ENCODE measurements at places on chromosomes 7 and 10.

DNA sequence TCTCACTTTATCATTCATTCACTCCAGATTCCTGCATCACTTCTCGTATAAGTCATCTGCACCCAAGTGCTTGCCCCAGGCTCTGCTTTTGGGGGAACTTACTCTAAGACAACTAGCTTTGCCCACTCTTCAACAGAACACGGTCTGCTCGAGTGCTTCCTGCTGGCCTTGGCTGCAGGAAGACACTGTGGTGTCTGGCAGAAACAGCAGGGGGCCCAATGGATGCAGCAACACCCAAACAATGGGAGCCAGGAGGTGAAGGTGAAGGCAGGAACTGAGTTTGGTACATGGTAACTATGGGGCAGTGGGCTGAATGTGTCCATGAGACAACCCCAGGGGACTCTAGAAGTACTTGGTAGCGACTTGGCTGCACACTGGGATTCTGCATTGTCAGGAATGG is 344.0 kb downstream of the REEP3 start:
- no peak for DNase-seq

DNA sequence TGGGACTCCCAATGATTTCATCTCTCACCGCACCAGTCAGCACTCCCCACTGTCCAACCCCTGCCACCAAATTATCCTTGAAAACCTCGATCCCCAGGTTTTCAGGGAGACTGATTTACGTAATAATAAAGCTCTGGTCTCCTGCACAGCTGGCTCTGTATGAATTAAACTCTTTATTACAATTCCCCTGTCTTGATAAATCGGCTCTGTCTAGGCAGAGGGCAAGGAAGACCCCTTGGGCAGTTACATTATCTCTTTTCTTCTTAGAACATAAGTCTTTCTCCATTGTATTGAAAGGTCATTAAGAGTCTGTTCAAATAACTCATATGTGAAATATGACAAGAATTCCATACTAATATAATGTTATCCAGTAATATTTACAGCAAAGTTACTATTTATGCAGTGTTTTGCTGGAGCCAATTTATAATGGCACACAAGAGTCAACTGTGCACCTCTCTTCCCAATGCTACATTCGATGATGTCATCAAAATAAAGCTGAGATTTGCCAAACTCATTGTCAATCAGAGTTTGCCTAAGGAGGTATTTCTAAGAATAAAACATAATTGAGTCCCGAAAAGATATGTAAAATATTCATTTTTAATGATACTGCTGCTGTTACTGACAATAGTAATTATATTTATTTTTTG is 1297.2 kb upstream of the LRRTM3 start:
- no peak for DNase-seq

DNA sequence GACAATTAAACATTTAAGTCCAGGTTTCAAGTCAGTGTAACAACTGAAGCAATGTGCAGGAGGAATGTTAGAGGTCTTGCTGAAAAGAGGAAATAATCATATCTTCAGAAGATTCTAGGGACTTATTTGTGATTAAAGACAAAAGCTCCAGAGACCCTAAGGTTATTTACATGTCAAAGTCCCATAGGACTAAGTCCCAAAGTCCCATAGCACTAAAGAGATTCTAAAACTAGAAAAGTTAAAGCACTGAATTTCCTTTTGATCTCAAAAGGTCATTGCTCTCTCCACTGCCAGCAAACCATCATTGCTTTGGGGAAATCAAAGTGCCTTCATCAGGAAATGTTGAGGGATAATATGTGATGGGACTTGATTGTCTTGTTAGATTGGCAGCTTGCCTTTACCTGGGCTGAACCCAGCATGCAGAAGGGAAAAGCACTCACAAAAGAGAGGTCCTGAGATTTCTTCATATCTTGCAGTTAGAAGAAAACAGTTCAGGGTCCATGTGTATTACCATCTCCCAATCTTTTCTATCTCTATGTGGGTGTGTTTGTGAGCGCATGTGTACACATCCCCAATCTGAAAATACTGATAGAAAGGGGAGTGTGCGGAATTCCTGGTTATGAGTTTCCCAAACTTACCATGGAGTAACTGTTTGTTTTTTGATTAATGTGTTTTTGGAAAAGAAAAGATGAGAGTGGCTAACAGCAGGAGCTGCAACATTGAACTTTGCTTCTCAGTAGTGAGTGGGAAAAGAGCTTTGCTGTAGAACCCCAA is 21.8 kb downstream of the NUDT13 start:
- no peak for DNase-seq

- DNase-seq, result no peak
These were observed 103.6 kb downstream of the SPDYE5 start for GRCh38 chr7:75595766-75596165.

DNA sequence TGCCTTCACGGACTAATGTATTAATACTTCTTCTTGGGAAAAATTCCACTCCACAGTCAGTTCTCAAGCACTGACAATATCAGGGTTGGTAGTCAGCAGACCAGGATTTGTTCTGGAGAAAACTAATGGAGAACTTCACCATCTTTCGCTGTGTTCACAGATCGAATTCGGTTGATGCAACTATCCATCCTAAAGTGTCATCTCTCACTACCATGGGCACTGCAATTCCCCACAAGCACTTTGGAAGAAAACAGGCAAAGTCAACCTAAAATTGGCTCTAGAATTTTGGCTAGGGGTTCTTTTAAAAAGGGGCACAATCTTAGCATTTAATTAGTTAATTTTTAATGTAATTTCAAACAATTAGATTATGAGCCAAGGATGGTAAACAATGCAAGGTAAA is 164.4 kb downstream of the HGF start:
- DNase-seq, result no peak

Measured in activated CD8-positive, alpha-beta memory T cell treated with anti-CD3 and anti-CD28 coated beads for 1 hour (primary cell).